ENCODE measurements at places on chromosomes 11 and 22.

DNA sequence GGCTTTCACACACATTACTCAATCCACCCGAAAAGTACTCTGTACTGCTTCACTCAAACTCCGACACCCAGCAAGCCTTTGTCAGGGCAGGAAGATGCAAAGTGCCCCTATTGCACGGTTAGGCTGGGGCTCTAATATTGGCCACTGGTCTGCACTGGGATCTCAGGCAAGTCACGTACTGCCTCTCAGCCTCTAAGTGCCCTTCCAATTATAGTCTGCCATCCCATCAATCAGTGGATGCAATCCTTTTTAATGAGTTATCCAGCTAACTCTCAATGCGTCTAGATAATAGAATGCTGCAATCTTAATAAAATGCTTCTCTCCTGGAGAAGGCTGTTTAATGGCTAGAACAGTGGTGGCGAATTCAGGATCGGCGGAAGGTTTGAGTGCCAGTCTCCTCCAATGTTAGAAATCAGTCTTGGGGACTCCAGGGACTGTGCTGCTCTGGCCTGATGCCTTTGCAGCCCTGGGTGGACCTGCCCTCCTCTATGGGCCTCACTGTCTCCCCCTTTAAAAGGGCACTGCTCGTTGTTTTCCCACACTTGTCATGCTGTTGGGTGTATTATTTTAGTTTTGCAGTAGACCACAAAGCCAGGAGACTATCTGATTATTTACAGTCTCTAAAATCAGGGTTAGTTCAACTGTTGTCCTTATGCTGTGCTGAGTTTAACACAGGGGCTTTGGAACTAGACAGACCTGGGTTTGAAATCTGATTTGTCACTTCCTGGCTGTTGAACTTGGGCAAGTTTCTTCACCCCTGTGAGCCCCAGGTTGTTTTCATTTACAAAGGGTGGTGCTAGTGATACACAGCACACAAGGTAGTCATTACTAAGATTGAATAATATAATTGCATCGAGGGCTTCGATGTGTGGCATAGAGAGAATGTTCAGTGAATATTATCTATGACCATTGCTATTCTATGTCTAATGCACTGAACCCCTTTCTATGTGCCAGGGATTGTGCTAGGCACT, 36.7 kb downstream of the CLMP start:
- DNase-seq: no peak

GRCh38 chr11:1823376-1824220, 11.2 kb upstream of the SYT8 start:
- no peak for DNase-seq

DNA sequence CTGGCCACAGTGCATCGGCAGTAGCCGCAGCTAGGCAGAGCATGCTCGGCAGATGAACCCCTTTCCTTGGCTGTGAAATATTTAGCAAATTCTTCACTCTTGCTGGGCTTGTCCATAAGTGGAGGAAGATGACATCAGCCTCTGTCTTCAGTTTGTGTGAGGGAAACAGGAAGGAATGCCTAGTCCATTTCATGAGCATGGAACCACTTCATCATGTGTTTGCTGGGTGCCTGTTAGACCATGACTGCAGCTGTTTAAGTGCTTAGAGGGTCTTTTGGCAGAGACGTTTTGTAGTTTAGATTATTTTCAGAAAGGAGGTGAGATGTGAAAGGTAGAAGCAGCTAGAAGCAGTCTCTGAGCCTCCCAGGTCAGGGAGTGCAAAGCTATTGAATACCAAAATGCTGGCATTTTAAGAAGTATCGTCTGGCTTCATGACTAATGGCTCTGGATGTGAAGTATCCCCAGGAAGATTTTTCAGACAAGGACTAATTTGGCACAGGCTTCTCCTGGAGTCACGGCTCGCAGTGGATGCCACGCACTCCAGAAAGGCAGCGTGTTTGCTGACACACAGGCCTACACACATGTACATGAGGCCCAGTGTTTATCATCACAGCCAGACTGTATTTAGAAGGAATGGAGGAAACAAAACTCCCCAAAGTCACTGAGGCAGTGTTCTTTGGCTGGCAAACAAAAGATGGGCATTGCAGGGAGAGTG, 43.1 kb upstream of the GRAMD1B start:
- DNase-seq: no peak

GRCh38 chr11:75851203-75851602, 36.2 kb downstream of the UVRAG start:
- no peak for DNase-seq

DNA sequence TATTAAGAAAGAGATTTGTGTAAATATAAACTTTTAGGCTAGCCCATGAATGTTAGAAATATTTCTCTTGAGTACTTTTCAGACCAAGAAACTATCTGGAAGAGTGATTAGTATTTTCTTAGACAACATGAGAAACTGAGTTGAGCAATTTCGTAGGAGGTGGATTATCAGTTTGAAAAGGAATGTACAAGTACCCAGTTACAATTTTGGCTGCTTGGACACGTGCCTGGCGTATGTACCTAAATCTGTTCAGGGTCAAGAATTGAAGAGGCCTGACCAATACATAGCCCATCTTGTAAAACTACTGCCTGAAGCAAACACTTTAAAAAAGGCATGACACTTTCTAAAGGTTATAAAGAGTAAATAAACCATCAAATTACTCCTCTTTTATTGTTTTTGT, 71.1 kb downstream of the CCDC73 start:
- DNase-seq: no peak

GRCh38 chr11:64007160-64007628, 21.0 kb downstream of the OTUB1 start:
- DNase-seq: no peak

GRCh38 chr22:33012833-33013450, 45.2 kb downstream of the SYN3 start:
- DNase-seq: no peak

- no peak for DNase-seq
Observed at GRCh38 chr11:119194811-119195440, 9.7 kb downstream of the NHERF4 start.

DNA sequence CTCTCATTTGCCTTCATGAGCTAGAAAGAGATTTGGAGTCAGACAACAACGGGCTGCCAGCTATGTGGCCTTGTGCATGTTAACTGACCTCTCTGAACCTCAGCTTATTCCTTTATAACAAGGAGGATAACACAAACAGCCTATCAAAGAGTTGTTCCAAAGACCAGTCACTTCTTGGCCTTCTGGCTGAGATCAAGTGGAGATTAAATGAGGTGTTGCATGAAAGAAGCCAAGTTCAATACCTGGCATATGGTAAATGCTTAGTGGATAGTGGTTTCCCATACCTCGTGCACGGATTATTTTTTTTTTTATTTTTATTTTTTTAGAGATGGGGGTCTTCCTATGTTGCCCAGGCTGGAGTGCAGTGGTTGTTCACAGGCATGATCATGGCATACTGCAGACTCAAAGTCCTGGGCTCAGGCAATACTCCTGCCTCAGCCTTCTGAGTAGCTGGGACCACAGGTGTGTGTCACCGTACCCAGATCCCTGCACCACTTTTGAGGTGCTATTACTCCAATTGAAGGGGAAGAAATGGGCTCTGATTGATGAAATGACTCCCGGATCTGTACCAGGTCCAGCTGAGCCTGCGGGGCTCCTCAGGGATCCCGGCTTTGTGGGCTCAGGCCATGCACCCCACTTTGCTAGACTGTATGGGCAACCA, 4.9 kb downstream of the LGALS1 start:
- no peak for DNase-seq

- DNase-seq: no peak
Observed at GRCh38 chr22:31950226-31950625, 5.9 kb downstream of the YWHAH start.

DNA sequence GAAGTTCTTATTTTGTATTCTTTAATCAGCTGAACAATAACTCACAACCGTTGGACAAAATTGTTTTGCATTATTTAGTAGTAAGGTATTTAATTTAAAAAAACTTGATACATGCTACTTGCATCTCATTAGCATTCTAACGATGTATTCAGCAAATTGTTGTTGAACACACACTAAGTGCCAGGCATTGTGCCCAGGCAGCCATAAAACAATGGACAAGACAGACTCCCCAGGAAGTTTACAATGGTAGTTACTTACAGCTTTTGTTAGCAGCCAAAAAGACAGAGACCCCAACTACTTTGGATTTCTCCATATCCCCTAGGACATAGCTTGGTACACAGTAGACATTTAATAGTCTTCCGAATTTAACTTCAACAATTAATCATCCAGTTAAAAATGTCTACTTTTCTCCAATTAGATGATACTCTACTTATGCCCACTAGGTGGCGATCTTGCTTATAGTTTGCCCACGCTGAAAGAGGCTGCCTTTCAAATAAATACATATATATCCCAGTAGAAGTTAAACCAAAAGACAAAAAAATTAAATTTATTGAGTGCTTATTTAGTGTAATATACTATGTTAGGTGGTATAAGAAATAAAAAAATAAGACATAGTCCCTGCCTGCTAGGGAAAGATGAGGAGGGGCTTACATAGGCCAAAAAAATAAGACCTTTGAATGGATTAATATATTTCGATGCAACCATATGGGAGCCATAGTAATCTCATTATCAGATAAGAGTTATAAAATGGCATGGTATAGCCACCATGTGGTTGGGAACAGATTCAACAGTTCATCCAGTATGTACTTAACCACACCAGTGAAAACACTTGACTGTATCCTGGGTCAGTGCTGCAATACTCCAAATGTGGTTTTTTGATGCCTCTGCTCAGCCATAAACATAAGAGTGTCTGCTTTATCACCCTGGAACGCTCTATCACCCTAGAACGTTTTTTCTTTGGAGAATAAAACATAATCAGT, 2.0 kb upstream of the FJX1 start:
- DNase-seq: no peak

- peak; percentile 46 for DNase-seq
Observed at GRCh38 chr11:101914738-101915426, at the start of gene CEP126. Gene CEP126 (plus strand): TSS chr11:101915010. CDS start chr11:101915285, 275 bp downstream.

DNA sequence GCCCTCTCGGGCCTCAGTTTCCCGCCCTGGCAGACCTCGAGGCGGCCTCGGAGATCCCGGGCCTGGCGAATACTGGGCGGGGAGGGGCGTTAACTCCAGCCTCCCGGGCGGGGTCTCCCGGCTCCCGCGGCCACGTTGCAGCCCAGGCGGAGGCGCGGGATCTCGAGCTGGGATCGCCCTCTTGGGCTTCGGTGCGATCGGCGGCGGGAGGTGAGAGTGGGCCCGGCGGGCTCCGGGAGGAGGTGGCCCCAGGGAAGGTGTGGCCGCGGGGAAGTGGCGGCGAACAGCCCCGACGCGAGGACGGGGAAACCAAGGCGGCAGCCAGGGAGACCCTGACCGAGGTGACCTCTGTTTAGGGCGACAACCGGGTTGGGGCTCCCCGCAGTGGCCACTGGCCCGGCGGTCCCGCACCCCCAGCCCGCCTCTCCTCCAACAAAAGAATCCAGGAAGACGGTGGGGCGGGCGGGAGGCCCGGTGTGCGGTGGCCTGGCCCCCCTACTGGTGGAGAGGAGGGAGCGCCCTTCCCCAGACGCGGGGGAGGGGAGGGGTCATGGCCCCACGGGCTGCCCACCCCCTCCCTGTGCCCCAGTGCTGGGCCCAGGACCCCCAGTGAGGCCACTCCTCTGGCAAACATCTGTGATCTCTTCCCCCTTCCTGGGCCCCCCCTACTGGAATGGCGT, at the start of gene PHETA2:
PHETA2 (plus strand) TSS at position 117 of the 680 bp plus-strand sequence. CDS start 3,046 bp downstream, outside the sequence.
- DNase-seq: no peak

- no peak for DNase-seq
Observed at GRCh38 chr11:45881708-45882368, 3.6 kb upstream of the MAPK8IP1 start.

DNA sequence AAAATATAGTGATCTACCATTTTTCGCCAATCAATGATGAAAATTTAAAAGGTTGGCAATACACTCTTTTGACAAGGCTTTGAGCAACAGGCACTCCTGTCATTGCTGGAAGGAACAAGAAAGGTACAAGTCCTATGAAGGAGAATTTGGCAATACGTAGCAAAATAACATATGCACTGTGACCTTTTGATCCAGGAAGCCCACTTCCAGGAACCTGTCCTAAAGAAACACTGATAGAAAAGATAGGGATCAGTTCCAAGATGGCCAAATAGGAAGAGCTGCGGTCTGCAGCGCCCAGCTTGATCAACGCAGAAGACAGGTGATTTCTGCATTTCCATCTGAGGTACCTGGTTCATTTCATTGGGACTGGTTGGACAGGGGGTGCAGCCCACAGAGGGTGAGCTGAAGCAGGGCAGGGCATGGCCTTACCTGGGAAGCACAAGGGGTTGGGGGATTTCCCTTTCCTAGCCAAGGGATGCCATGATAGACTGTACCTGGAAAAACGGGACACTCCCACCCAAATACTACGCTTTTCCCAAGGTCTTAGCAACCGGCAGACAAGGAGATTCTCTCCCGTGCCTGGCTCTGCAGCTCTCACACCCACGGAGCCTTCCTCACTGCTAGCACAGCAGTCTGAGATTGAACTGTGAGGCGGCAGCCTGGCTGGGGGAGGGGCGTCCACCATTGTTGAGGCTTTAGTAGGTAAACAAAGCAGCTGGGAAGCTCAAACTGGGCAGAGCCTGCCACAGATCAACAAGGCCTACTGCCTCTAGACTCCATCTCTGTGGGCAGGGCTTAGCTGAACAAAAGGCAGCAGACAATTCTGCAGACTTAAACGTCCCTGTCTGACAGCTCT, 69.7 kb upstream of the GALNT18 start:
- no peak for DNase-seq

DNA sequence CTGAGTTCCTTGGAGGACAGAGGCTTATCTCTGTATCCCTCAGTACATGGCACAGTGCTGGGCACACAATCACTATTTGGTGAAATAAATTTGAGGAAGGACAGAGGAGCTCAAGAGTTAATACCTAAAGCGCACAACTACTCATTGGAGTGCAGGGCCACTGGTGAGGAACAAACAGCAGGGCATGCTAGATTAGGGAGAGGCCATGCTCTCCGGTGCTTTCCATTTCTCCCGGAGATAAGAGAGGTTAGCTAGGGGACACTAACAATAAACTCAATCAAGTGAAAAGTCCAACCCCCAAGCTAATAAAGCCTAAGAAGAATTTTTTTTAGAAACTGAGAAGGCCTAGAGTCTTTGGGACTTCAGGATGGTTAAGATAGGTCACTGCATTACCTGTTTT, 29.1 kb downstream of the NFRKB start:
- DNase-seq: no peak

DNA sequence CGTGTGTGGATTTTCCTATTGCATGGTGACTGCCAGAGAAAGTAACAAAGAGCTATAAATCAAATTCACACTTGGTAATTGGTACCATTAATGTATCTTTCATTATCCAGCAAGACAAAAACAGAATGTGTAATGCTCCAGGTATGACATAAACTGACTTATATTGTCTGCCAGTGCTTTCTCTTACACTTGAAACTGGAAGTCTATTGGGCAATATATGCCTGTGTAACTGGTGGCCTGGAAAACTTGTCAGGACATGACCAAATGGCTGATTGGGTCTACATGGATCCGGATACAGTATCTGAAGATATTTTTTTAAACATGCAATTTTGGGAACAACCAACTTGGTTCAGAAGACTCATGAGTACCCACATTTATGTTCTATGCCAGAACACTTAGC, 174.6 kb upstream of the ARHGAP42 start:
- DNase-seq: peak; percentile 69

- DNase-seq: no peak
Observed at GRCh38 chr22:44181033-44181911, 547 bp downstream of the PARVG start.

- DNase-seq: no peak
Observed at GRCh38 chr11:114080219-114080618, 20.7 kb downstream of the ZBTB16 start.

- DNase-seq: no peak
Observed at GRCh38 chr11:130785380-130786116, 130.7 kb downstream of the SNX19 start.

Data from keratinocyte (primary cell).